ENCODE measurements at places on chromosomes 3 and 15.

DNA sequence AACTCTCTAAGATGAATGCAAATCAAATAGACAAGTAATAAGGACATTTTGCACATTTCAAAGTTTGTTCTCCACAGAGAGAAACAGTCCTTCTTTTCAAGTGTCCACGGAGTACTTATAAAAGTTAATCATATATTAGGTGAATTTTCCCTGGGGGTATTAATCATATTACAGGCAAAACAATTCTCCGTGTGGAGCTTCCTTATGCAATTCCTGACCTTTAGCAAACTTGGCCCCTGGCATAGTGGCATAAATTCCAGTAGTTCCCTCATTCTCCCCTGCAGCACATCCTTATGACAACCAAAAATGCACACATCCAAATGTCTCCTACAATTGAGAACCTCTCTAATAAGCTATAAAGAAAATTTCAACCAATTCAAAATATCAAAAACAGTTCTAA lies 34.4 kb downstream of the FSIP1 start:
- no peak for DNase-seq

DNA sequence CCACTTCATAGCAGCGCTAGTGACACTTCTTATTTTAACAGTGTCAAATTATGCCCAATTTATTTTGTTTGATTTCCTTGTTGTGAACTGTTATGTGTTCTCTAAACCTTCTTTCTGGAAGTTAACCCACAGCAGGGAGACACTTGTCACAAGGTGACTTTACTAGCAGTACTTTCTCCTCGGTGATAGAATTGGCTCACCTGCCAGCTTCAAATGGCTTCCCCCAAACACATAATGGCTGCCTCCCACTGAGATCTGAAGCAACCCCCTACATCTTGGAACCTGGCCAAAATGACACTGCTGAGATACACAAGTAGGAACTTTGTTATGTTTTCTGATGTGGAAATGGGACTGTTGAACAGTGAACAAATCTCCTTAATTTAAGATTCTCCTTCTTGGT lies 238.8 kb upstream of the DPH6 start:
- DNase-seq: peak; percentile 6

- DNase-seq: no peak
These were observed 175.2 kb downstream of the TP63 start for GRCh38 chr3:189806171-189806951.

GRCh38 chr3:33236005-33236404 lies 17.4 kb upstream of the SUSD5 start:
- peak; percentile 41 for DNase-seq

DNA sequence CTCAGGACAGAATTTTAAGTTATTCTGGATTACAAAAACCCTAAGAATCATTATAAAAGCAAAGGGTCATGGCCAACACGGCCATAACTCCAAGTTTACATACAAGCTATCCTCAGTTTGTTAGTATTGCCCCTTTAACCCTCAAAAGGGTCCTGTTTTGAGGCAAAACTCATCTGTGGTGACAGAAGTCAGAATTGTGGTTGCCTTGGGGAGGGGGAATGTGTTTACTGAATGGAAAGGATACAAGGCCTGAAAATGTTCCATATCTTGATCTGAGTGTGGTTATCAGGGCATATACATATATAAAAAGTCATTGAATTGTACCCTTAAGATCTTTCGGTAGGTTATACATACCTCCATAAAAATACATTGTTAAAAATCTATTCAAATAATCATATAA lies 2.1 kb downstream of the SFMBT1 start:
- DNase-seq: no peak

GRCh38 chr3:53716998-53717397 lies 129.2 kb downstream of the CHDH start:
- no peak for DNase-seq

DNA sequence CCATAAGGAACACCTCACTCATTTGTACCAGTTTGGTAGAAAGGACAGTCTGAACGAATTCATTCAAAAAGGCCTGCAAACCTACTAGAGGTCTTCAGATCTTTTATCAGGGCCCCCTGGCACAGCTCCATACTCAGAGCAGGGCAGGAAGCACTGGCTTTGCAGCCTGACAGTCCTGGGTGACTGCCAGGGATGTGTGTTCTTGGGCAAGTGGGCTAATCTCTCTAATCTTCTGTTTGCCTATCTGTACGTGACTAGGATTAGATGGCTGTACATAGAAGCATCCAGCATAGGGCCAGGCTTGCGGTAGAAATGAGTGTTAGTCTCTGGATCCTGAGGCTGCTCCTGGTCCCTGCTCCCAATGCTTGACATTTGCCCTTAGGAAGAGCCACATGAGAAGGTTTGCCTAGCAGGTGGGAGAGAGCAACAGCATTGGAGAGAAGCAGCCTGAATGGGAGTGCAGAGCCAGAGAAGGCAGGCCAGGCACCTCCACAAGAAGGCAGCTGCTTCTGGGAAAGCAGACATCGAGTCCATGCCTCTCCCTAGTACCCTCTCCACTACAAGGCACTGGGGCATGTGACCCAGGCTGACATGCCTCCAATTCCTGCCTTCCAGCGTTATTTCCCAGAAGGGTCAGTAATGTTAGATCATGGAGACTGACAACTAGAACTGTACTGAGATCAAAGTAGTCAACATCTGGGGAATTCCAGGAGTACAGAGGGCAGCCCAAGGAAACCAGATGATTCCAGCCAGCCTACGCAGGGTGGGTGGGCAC lies 1.0 kb upstream of the CXCR6 start:
- no peak for DNase-seq

DNA sequence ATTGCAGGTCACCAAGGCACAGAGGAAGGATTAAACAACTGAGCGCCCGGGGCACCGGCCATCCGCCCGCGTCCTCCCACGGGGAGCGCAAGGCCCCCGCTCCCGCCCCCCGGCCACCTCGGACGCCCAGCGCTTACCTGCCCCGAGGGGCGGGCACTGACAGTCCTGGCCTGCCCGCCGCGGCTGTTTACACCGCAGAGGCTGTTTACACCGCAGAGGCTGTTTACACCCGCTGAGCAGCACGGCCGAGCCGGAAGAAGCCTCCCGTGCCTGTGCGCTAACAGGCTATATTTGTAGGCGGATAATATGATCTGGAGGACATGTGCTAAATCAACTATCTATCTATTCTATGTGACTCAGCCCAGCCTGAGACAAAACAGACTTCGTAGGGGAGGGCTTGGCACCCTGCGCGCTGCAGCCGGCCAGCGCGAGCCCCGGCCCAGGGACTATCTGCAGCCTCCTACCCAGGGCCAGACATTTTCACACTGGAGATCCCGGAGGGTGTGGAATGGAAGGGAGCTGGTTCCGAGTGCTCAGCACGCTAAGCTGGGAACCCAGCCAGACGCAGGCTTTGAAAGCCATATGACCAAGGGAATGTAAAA lies at the start of gene LRRC2:
LRRC2 (minus strand) TSS at position 263 of the 602 bp plus-strand sequence. CDS start 14,711 bp downstream, outside the sequence.
- DNase-seq: peak; percentile 1

DNA sequence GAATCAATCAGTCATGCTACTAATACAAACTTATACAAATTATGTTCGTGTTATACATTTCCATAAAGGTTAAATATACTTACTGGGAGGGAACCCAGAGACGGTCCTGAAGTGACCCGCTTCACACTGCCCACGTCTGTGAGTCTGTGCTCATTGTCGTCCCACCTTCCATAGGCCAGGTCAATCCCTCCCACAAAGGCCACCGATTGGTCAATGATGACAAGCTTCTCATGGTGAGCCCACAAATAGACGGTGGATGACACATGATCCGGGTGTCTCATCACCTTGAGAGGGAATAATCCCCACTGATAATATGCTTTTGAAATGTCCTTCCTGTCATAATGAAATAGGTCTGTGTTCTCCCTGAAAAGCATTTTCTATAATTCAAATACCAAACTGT lies 121.7 kb downstream of the PLD1 start:
- no peak for DNase-seq

- DNase-seq: no peak
These were observed 9.9 kb downstream of the ATRIP start for GRCh38 chr3:48456456-48456855.

GRCh38 chr3:72692990-72693389 lies 155.3 kb downstream of the SHQ1 start:
- DNase-seq: no peak

DNA sequence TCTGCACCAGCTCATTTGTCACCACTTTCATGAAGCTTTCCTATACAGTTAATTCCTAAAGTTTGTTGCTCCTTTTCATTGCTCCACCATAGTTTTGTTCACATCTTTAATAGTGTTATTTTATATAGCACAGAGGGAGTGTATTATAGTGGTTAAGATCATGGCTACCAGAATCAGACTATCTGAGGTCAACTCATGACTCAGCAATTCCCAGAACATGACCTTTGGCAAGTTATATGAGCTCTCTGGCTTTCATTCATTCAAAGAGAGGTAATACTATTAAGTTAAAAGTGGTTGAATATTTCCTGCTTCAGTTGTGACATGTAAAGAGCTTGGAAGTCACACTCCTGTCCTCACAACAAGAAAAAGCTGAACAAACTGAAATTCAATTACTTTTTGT lies 1073.5 kb downstream of the NAALADL2 start:
- DNase-seq: no peak

GRCh38 chr15:89328398-89329254 lies 6.0 kb downstream of the POLG start:
- no peak for DNase-seq

DNA sequence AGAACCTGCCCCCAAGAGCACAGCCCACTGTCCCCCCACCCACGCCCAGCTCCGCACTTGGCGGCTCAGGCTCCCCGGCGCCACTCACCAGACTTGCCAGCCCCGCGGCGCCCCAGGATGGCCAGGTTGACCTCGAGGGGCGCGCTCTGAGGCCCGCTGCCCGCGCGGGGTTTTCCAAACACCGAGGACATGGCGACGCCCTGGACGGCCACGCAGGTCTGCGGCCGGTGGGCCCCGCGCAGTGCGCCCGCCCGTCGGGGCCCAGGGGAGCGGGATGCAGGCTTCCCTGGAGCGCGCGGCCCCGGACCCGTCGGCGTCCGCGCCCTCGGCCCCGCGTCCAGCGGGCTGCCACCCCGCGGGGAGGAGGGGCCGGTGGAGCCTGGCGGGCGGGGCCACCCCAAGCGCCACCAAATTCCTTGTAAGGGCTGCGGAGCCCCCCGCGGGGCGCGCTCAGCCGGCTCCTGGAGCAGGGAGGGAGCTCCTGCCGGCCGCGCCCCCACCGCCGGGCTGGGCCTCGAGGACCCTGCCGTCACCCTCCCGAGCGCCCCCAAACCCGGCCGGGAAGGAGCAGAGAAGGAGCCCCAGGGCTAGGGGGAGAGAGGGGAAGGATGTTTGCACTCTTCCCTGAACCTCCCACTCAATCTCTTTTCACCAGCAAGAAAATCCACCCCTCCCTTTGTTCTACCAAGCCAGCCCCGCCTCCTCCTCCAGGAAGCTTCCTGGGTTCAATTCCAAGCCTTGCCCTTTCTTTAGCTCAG lies at the start of gene RASL12:
RASL12 (minus strand) TSS at position 347 of the 758 bp plus-strand sequence; CDS start at position 191, 156 bp downstream.
- no peak for DNase-seq

GRCh38 chr3:64612916-64613526 lies 74.8 kb downstream of the ADAMTS9 start:
- DNase-seq: no peak

GRCh38 chr3:190387578-190388213 lies at the start of gene CLDN16:
Gene CLDN16, plus strand, starts transcription at chr3:190388163. Its CDS starts 167 bp downstream, at chr3:190388330.
- DNase-seq: no peak

DNA sequence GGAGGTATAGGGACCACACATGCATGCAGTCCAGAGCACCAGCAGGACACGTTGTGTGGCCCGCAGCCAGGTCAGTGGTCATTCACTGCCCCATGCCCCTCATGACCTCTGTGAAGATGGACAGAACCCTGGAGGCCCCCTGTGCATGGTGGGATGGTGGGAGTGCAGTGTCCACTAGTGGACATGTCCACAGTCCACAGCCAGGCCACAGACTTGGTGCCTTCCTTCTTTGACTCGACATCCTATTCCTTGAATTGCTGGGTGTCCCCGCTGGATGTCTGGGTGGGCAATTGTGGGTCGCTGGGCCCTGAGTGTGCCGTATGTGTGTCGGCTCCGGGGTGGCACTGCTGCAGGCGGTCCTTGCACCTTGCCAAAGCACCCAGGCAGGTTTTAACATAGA lies 35.7 kb downstream of the KLF15 start:
- no peak for DNase-seq

- no peak for DNase-seq
These were observed 23.7 kb upstream of the SFMBT1 start for GRCh38 chr3:53069422-53070068.

DNA sequence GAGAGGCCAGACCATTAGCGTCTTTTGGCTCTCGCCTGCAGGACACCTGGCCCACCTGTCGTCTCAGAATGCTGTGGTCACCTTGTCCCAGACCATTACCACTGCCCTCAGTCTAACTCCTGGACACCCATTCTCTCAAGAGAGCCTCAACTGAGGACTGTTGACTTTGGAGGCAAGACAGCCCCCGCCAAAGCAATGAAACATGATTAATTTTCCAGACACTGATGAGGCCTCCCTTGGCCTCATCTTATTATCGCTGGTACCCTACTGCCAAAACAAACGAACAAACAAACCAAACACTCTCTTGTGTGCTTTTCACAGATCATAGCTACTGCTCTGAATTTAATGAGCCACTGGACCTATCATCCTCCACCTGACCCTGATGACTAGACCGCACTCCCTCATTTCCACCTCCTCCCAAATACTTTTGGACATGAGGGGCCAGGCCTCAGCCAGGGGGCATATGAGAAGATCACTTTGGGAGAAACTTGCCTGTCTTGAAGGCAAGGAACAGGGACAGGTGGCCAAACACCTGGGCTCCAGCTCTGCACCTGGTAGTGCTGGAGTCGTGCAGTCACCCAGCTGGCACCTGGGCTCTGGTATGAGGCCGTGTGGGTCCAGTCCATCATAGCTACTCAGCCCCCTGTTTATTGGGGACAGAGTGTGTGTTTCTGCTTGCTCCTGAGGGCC lies 27.6 kb downstream of the ALS2CL start:
- no peak for DNase-seq

GRCh38 chr3:55297245-55297644 lies 189.9 kb downstream of the WNT5A start:
- DNase-seq: no peak

- DNase-seq: no peak
These were observed 28.2 kb downstream of the CLEC3B start for GRCh38 chr3:45054196-45054857.

DNA sequence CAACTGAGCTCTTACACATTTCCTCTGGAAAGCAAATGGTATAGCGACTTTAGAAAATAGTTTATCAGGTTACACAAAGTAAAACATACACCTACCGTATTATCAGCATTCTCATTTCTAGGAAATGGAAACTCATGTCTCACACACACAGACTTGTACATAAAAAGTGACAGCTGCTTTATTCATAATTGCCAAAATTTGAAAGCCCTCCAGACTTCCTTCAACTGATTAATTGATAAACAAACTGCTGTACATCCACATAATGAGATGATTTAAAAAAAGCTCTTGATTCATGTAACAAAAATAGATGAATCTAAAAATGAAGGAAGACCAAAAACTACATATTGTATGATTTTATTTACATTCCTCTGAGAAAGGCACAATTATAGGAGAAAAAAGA lies 425.5 kb downstream of the GABRG3 start:
- DNase-seq: no peak

- DNase-seq: no peak
These were observed 19.9 kb downstream of the PLA2G4F start for GRCh38 chr15:42136513-42136912.

DNA sequence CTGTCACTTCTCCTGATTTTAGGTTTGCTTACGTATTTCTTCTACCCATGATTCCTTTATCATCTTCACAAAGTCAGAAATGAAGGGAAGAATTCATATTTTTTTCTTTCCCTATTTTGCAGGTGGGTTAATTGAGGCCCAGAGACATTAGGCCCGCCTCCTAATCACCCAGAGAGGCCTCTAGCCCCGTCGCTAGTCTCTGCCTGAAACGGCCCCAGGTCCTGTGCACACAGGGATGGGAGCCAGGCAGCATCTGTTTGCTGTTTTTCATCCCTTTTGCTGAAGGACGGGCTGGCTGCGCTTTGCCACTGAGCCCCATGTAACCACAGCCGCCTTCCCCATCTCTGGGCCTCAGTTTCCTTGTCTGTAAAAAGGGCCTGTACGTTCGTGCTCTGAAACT lies 135.9 kb downstream of the FBLN2 start:
- DNase-seq: no peak
